Urinary bladder (tissue), 4 donors: ENCODE measurements at places on chromosomes 2 and 18.

GRCh38 chr2:120929829-120930228, 194.2 kb downstream of the GLI2 start:
- DNase-seq, result no peak

DNA sequence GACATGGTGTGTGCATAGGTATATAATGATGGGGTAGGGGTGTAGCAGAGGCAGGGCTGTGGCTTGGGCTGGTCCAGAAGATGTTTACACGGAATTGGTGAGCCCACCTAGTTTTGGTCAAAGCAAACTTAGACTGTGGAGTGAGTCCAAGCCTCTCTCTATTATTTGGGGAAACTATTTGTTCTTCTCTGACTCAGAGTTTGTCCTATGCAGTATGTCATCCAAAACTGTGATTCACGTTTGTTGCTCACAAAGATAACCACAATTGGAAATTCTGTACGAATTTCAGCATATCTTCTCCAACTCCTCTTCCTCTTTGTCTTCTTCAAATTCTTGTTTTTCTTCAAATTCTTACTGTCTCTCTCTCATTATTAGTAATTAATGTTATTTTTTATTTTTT, 292.9 kb downstream of the XIRP2 start:
- DNase-seq, result no peak

GRCh38 chr2:220786216-220786615, 785.9 kb downstream of the EPHA4 start:
- no peak for DNase-seq

- DNase-seq, result no peak
These were observed 74.3 kb downstream of the ICOS start for GRCh38 chr2:204010628-204011560.

DNA sequence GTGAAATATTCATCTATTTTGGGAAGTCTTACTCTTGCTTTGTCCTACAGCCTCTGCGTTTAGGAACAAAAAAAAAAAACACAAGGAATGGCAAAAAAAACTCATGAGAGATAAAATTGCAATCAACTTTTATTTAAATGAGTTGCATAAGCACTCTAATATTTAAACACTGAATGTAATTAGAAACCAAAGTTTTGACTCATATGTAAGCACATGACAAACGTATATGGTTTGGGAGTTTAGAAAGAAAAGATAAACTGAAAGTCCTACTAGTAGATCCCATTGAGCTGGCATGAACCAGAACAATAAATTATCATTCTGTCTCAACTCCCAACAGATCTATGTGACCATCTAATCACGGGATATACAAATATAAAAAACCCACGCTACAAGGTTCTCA, 44.8 kb downstream of the REV1 start:
- DNase-seq, result no peak

GRCh38 chr18:37161491-37161890, 332.6 kb downstream of the KIAA1328 start:
- no peak for DNase-seq

- no peak for DNase-seq
These were observed 25.7 kb downstream of the G6PC2 start for GRCh38 chr2:168926621-168927386.

DNA sequence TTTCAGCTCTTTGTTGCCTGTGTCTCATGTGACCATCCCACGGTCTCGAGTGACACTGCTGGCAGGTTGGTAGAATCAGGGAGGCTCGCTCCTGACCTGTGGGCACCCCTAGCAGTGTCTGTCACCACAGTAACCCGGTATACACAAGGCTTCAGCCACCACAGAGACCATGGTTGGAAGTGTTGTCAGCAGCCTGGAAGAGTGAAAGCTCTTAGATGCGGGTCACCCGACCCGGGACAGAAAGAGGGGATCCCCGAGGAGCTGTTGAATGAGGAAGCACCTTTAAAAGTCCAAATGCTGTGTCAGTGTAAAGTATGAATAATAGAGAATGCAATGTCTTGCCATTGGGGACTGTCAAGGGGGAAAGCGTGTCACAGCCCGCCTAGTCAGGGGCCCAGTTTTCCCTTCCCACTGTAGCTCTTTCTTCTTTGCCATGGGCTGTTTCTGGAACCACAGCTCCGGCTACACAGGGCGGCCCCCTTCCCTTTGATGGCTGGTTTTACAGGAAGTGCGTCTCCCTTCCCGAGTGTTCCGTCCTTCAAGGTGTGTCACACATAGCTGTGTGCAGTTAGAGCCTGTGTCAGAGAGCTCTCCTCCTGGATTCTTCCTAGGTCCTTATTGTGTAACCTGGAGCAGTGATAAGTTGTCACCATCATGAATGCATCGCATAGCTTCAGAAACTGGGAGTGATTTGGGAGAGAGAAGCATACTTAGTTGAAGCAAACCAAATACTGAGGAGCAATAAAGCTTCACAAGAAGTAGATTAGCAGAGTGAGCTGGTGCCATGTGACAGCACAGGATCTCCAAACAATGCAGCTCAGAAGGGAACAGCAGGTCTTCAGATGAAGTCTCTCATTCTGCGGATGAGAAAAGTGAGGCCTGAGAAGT, 81.4 kb downstream of the MTCL1 start:
- DNase-seq, result peak; percentile 47

GRCh38 chr18:60092073-60092472, 192.3 kb downstream of the PMAIP1 start:
- DNase-seq, result no peak

DNA sequence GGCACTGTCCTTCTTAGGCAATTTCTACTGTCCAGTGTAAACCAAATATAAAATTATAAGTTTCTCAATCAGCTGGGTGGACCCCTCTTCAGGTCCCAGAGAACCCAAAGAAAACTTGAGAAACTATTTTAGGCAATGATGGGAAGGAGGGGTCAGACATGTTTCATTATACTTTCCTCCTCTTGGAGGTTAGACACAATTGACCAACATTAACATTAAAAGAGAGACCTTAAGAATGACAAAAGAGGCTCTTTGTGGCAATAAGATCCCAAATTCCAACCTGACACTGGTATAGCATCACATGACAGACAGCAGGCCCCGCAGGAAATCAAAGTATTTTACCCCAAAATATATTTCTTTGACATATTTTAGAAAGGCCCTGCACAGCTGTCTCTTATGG, 73.1 kb downstream of the LRRTM1 start:
- DNase-seq, result no peak

- DNase-seq, result no peak
These were observed 96.3 kb upstream of the RASGRP3 start for GRCh38 chr2:33380001-33380609.

- no peak for DNase-seq
These were observed 48.9 kb upstream of the CCDC85A start for GRCh38 chr2:56134861-56135260.

- DNase-seq, result no peak
These were observed 18.8 kb upstream of the CD207 start for GRCh38 chr2:70854411-70854810.

GRCh38 chr2:79713131-79713785, 200.4 kb downstream of the CTNNA2 start:
- no peak for DNase-seq

GRCh38 chr2:202444000-202444399, 67.9 kb downstream of the BMPR2 start:
- DNase-seq, result no peak

GRCh38 chr2:84838434-84839145, 42.3 kb downstream of the TRABD2A start:
- no peak for DNase-seq

- no peak for DNase-seq
These were observed 84.0 kb downstream of the MSH2 start for GRCh38 chr2:47486841-47487497.

- DNase-seq, result no peak
These were observed 146.7 kb upstream of the ACVR2A start for GRCh38 chr2:147698166-147698565.

DNA sequence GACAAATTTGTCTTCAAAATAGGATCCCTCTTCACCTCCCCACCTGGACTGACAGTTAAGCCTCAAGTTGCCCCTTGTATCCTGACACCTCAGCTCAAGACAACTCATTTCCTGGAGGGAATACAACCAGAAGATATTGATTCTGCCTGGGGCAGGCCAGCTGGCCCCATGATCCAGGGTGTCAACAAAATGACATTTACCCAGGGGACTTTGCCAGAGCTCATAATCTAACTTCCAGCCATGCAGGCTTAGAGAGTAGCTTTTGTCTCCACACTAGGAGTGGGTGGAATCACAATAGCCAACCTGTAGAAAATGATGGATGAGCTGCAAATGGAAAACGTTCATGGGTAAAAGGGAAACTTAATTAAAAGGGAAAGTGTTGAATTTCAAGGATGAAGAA, 220.1 kb upstream of the DPP10 start:
- DNase-seq, result no peak

DNA sequence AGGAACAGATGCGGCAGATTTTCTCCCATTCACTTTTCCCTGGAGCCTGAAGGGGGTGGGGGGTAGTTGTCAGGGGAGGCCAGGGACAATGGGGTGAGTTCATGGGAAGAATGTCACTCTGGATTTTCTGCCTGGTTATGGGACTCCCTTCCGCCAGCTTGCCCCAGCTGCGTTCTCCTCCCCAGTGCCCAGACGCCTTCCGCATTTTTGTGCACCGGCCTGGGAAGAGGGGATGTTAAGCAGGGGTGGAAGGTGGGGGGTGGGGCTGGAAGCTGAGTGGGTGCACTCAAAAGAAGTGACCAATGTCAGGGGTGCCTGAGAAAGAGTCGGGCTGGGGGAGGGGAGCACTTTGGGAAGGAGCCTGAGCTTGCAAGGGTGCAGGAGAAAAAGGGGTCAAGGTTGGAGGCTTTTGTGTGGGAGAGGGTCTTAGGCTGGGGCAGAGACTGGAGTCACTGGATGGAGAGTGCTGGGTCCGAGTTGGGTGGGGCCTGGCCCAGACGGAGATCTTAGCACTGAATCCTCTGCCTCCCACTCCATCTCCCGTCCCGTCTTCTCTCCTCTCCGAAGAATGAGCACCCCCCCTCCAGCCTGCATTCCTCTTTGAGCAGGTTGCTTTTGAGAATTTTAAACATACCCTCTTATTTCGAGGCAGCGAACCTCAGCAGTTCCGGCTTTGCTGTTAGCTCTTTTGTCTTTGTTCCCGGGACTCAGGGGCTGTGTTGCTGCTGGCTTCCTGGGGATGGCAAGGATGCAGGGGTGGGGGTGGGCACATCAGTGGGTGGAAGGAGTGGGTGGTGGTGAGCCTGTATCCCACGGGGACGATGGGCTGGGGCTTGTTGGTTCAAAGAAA, 2.7 kb downstream of the IGFBP2 start:
- DNase-seq, result no peak

- DNase-seq, result no peak
These were observed 84.6 kb upstream of the RFX8 start for GRCh38 chr2:101559551-101559950.

GRCh38 chr2:229818230-229818629, 103.6 kb downstream of the TRIP12 start:
- DNase-seq, result no peak

DNA sequence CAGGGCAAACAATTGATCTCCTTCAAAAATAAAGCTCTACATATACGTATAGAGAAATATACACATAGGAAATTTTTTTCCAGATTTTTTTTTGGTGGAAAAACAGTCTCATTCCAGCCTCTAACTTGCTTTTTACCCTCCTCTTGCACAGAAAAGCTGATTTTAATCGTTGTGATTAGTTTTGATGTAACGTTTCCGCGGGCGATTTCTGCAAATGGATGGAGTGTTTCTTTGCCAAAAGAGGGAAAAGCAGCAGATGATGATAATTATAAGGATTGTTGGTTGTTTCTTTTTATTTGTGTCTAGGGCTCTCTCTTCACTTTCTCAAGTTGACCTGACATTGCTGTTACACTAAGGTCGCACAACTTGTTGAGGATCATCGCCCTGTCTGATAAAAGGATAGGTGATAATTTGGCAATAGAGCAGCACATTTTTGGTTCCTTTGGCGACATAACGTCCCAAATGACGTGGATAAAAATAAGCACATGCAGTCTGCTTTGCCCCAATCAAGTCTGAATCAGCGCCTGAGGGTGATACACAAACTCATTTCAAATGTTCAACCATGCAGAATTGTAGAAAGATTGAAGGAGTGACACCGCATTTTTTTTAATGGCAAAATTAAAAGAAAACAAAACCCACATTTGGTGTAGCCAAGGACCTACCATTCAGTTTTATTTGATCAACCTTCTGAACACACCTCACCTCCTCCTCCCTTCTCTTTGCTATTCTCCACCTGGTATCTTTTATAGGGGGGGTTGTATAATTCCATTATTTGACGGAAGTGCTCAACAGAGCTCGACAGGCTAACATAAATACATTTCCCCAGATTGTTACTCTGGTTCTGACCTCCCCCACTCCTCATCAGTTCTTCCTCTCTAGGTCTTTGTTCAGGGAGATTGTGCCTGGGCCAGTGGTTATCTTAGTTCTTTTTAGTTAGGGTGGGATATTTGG, 109.6 kb upstream of the KCTD1 start:
- no peak for DNase-seq

- DNase-seq, result no peak
These were observed 111.2 kb upstream of the SMIM21 start for GRCh38 chr18:75538727-75539126.

DNA sequence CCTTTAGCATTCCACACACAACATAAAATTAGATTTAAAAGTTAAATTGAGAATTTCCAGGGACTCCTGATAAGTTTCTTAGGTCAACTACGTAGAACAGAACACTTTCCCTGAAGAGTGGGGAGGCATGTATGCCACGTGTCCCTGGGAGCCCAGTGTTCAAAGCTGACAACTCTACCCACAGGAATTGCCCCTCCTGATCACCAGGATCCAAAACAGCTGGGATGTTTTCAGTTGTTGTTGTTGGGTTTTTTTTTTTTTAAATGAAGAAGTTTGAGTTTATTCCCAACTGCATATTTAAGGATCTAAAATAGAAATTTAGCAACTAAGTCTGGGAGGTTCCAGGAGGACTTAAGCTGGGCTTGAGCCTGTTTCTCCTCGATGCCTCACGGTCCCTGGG, 100.5 kb downstream of the TPGS2 start:
- DNase-seq, result no peak

DNA sequence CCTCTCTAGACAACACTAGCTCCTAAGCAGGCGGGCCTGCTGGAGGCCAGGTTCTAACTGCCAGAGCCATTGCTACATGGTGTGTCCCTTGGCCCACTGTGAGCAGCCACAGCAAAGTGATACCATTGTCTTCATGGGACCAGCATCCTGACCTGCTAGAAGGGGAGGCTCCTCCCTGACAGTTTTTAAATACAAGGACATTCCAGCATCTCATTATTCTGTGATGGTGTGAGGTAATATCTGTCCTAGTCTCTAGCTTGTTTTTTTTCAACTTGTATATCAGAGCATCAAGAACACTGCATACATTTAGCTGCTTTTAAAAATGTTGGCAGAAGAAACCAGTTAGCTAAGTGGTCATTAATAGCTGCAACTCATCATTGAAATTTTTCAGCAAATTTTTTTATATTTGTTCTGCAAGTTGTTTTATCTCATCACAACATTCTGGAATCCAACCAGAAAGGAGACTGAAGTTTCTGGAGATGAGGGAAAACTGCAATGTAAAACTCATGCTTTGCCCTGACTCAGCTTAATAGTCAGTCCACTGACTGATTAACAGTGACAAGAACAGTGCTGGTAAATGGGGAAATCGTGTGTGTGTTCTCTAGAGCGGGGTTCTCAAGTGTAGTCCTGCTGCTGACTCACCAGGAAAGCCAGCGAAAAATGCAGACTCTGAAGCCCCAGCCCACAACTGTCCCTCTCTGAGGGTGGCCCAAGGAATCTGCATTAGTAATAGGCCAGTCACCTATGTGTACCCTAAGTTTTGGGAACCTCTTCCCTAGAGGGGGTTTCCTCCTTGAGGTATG, 17.8 kb downstream of the MAPRE3 start:
- no peak for DNase-seq

GRCh38 chr2:37892436-37893114, 32.5 kb upstream of the RMDN2 start:
- no peak for DNase-seq

GRCh38 chr2:232488097-232488711, 570 bp upstream of the ECEL1 start:
- no peak for DNase-seq

GRCh38 chr18:59669872-59670657, 27.2 kb downstream of the CCBE1 start:
- DNase-seq, result no peak
